ENCODE measurements at places on chromosomes 16 and 17. TPM values are rescaled to one million over a fixed set of nuclear protein-coding genes. Genes with fewer than 3 reads are reported as not detected.

DNA sequence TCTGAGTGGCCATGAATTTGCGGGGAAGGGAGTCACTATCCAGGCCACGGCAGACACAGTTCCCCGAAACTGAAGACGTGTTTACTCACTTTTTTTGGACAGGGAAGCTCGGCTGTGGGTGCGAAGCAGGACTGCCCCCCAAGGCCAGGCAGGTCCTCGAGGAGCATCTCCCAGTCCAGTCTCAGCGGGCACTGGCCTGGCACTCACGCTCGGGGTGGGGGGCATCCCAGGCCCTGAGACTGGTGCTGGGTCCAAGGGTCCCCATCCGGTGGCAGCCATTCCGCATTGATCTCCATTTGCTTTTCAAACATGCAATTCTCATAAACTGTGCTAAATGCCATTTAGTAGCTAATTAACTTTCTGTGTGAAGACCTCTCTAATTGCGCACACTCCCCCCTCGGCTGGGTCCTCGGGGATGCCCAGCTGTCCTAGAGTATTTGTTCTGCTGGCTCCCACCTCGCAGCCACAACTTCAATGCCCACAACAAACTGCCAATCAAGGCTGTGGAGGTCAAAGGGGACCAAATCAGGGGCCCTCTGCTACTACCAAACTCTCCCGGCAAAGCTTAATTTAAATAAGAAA is 50.2 kb downstream of the TBC1D16 start:
- DNase-seq = peak; percentile 27

MAP3K14 gene
- 9.3 TPM for total RNA-seq

DNA sequence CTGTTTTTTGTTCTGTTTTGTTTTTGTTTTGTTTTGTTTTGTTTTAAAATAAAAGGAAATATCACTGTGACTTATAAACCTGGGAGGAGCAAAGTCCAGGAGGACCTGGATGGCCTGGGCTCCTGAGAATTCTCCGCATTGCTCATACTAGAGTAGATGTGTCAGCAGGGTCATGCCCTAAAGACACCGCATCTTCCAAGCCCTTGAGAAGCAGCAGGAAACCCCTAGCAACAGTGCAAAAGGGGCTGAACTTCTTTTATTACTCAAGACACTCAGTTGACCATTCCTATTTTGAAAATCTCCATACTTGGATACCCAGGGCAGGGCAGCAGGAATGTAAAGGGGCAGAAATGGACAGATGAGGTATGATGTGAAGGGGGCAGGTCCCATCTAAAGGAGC is 51.8 kb downstream of the SYT17 start:
- no peak for DNase-seq

TAX1BP3 gene
- 82.8 TPM for total RNA-seq

LRRC37A gene
- 3.3 TPM for total RNA-seq

ANKFN1 gene
- total RNA-seq = 4.3 TPM

DNA sequence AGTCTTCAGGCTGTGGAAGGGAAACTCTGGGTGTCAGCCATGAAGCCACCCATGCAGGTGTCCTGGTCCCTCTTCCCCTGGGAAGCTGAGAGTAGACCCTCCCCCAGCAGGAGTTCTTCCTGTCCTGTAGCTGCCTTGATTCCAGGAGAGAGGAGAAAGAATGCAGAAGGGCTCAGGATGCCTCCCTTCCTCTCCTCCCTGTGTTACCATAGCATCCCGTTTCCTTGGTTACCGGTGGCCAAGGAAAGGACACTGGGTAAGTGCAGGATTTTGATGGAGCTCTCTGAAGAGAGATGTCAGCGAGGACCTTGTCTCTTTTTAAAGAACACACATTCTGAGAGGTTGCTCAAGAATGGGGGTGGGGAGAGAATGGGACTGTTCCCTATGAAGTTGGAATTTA is 304.1 kb upstream of the N4BP1 start:
- no peak for DNase-seq

GRCh38 chr16:50393858-50394802 is 25.3 kb upstream of the BRD7 start:
- no peak for DNase-seq

UBALD2 gene
- total RNA-seq = 62.7 TPM

GRCh38 chr16:7405166-7405565 is 72.5 kb downstream of the RBFOX1 start:
- peak; percentile 80 for DNase-seq

DNA sequence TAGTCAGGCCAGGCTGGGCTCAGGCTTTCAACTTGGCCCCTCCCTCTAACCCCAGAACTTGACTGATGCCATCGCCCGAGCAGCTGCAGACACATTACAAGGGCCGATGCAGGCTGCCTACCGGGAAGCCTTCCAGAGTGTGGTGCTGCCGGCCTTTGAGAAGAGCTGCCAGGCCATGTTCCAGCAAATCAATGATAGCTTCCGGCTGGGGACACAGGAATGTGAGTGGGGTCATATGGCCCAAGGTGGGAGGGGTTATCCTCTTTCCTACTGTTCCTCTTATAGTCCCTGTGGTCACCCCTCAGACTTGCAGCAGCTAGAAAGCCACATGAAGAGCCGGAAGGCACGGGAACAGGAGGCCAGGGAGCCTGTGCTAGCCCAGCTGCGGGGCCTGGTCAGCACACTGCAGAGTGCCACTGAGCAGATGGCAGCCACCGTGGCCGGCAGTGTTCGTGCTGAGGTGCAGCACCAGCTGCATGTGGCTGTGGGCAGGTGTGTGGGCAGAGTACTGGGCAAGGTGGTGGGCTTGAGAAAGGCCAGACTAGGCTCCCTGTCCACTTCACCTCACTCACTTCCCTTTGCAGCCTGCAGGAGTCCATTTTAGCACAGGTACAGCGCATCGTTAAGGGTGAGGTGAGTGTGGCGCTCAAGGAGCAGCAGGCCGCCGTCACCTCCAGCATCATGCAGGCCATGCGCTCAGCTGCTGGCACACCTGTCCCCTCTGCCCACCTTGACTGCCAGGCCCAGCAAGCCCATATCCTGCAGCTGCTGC is 2.1 kb upstream of the NRN1L start:
- no peak for DNase-seq

DNA sequence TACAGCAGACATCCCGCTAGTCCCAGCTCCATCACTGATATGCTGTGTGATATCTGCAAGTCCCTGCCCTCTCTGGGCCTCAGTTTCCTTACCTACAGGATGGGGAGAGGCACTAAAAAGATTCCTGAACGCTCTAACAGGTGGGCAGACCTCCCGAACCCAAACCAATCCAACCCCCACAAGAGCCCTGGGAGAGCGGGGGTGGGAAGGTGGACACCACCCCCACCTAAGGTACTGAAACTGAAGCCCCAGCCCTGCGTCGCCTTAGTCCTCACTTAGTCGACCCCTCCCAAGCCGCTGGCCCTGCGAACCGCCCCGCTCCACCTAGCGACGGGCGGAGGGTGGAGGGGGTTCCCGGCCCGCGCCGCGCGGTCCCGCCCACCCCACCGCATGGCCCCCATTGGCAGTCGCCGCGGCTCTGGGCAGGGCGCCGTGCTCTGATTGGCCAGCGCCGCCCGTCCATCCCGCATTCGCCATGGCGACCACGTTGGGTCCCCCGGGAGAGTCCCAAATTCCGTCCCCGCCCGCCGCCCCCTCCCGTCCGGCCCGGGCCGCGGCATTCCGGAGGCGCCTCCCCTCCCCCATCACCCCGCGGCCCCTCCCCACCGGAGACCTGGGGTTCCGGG is 578 bp downstream of the CCDC102A start:
- peak; percentile 95 for DNase-seq

DNA sequence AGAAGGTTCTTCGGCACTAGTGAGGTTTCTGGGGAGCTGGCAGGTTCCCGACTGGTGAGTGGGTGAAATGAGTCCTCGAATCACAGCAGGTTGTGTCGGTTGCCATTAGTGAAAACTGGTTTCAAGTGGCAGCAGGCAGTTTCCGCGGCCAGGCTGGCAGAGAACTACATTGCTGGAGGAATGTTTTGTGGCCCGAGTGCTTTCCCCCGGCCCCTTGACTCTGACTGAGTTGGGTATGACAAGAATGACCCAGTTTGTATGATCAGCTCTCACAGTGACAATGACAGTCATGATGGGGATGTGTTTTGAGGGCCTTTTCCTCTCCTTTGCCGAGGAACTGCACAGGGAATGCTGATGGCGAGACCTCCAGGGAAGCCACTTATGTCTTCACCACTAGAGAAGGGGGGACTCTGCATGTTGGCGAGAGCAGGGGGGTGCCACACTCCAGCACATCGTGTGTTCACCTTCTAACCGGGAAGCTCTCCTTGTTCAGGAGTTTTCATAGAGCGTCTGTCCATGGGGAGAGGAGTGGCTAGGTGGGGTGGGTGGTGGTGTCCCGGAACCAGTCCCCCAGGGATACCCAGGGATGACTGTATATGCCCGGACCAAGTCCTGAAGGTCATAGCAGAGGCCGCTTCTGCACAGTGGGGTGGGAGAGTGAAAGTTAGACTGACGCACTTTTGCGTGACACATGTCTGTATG is 206.0 kb upstream of the CHMP6 start:
- DNase-seq = peak; percentile 74

NEUROD2 gene
- not detected for total RNA-seq

CTF1 gene
- 10.3 TPM for total RNA-seq

RNF222 gene
- not detected for total RNA-seq

TBC1D3G gene
- not detected for total RNA-seq

DNA sequence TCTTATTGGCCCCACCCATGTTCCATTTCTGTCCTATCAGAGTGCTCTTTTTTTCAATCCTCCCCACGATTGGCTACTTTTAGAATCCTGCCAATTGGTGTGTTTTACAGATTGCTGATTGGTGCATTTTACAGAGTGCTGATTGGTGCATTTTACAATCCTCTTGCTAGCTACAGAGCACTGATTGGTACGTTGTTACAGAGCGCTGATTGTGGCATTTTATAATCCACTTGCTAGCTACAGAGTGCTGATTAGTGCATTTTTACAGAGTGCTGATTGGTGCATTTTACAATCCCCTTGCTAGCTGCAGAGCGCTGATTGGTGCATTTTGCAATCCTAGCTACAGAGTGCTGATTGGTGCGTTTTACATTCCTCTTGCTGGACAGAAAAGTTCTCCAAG is 9.5 kb upstream of the CCL17 start:
- DNase-seq = no peak

DNA sequence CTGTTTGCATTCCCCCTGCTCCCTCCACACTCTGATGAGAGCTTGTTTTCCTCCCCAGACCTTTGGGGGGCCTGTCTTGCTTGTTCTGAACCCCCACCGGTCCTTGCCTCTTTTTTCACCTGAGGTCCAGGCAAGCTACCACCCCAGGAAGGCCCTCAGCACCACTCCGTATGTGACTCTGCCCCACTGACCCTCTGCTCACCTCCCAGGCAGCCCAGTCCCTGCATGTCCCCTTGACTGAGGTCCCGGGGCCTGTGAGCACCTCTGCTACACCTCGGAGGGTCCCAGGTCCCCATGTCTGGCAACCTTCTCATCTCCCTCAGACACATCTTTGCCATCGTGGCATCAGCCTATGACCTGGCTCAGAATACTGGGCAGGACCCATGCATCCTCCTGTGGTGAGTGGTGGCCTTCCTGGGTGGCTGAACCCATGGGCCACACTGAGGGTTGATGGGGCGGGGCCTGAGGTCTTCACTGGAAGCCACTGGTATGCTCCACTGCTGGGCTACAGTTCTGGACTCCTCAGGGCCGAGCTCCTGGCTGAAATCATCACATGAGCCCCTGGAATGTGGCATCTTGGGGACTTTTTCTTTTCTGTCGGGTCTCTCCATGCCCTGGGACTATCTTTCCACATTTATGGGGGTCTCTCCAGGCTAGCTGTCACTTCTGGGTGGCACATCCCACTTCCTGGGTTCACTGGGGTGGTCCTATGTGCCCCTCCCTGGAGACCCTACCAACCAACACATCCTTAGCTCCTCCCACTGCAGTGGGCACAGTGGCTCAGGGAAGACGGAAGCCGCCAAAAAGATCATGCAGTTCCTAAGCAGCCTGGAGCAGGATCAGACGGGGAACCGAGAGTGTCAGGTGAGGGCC is 3.5 kb downstream of the MYO15B start:
- no peak for DNase-seq

IL32 gene
- 79.1 TPM for total RNA-seq

DNA sequence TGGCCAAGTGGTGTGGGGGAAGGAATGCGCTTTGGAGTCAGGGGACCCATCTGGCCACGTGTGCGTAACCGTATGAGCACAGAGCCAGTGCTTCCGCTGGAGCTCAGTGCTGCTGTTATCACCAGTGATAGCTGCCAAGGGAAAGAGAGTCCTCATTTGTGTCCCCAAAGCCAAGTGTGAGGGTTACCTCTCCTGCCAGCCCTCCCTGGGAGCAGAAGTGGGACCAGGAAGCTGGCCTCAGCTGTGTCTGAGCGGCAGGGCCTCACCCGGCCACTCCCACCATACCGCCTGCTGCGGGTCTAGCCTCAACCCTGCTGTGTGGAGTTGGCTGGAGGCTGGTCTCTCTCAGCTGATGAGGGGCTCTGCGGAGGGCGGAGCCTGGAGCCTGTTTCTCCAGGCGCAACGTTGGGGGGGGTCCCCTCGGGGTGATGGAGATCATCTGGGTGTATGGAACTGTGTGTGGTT is 44.5 kb downstream of the MEAK7 start:
- DNase-seq = peak; percentile 28

TPSAB1 gene
- 103 TPM for total RNA-seq

Measured in lower lobe of right lung (tissue), 2 donors.